Activated CD4-positive, alpha-beta T cell treated with anti-CD3 and anti-CD28 coated beads for 24 hours (primary cell): ENCODE measurements at places on chromosomes 4 and X.

DNA sequence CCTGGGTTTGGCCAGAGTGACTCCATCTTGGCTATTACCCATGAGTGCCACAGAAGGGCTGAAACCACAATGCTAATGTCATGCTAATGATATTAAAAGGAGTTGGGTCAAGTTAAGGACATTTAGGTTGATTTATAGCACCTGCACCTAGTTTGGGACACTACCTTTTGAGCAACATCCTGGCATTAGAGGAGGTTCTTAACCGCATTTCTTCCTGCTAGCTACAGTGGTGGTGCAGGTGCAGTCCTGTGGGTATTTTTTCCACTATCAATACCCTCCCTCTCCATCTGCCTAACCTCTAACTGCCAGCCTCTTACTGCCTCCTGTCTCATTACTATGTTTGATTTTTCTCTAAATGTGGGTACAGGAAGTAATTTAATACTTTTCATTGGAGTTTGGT lies 1276.1 kb downstream of the FSTL5 start:
- DNase-seq = no peak

DNA sequence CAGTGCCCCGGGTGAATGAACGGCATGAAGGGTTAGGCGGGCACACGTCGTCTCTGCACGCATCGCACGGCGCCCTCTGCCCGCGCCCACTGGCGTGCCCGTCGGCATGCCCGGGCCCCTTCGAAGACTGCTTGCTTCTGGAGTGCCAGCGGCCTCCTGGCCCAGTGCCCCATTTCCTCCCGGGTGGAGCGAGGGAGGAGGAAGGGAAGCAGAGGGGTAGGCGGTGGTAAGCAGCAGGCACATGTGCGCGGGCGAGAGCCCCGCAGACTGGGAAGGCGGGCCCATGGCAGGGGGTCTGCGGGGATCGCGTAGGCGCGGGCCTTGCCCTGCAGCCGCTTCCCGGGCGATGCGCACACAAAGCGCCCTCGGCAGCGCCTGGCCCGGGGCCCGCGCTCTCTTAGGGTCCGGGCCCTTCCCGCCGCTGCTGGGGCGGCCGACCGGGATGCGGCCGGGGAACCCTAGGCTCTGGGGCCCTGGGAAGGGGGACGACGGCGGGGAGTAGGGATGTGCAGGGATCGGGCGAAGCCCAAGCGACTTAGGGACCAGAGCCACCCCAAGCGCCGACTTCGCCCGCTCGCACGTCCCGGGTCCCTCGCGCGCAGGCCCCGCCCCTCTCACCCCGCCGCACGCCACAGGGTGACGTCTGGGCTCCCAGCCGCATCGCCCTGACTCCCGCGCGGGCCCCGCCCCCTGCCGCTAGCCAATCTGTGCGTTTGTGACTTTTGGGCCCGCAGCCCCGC lies 866 bp upstream of the EMD start:
- DNase-seq = no peak

DNA sequence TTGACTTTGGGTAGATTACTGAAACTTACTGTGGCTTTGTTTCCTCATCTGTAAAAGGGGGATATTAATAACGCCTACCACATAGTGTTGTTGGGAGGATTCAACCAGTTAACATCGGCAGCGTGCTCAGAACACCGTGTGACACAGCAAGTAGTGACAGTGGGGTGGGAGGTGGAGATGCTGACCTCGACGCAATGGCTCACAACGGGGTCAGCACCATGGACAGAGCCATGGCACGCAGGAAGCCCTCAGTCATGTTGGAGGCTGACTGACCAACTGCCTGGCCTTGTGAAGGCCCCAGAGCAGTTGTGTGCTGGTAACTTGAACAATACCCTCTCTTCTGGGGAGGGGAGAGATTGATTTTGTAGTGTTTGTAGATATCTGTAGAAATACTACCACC lies 93.2 kb downstream of the WFS1 start:
- peak; percentile 12 for DNase-seq

DNA sequence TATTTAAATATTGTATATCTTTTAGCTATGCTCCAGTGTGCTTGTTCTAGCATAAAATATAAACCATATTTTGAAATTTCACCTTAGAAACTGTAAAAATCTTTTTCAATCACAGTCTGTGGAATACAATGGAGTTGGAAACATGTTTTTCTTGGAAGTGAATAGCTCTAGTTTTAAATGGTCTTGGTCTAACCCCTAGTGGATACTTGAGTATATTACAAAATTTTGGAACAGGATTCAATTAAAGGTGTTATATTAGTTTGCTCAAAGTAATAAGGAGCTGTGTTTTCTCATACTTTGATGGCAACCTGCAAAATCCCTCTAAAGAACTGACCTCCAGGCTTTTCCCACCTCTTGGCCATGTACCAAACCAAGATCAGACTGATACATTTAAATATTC lies 48.2 kb downstream of the STK26 start:
- no peak for DNase-seq

DNA sequence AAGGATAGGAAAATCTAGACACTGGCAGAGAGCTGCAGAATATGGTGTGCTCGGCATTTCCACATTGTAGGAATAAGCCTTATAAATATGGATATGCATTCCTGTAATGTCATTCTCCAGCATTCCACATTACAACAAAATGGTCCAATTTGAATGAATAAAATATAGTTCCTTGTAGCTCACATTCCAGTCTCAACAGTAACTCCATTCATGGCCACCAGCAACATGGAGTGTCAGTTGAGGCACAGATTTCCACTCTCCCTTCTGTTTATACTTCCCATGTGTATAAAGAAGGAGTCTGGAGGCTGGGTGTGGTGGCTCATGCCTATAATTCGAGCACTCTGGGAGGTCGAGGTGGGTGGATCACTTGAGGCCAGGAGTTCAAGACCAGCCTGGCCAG lies 84.5 kb downstream of the AASDH start:
- DNase-seq = no peak

DNA sequence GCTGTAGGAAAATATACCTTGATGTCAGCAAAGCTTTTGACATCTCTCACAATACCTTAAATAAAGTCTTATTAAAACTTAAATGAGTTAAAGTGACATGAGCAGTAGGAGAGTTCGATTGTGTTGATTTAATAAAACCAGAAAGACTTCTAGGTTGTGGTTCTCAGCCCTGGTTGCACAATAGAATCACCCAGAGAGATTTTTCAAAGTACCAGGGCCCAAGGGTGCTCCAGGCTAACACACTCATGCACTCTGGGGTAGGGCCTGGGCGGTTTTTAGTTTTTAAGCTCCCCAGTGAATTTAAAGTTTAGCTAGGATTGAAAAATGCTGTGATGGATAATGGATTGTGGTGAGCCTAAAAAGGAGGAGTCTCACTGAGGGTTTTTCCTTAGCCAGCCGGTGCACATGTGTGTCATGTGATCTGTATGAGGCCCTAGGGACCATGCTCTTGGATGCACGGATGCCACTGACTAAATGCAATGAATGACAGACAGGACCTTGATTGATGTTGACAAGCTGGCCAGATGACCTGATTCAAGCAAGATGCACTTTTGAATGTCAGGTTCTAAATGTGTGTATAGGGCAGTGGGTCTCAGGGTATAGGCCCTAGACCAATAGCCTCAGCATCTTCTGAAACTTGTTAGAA lies 185.0 kb downstream of the PTTG2 start:
- DNase-seq = no peak

DNA sequence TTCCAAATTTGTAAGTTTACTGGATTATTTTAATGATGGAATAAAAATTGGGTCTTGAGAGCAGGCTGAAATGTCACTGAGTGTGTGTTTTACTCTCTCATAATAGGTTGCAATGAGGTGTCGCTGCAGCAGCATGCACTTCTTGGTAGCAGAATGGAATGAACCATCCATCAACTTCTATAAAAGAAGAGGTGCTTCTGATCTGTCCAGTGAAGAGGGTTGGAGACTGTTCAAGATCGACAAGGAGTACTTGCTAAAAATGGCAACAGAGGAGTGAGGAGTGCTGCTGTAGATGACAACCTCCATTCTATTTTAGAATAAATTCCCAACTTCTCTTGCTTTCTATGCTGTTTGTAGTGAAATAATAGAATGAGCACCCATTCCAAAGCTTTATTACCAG lies 2.6 kb downstream of the SAT1 start:
- DNase-seq = no peak

GRCh38 chr4:8312976-8313375 lies 43.4 kb downstream of the HTRA3 start:
- no peak for DNase-seq

- no peak for DNase-seq
These were observed 147.5 kb downstream of the GATB start for GRCh38 chr4:151613290-151613689.

- DNase-seq = no peak
These were observed 107.4 kb upstream of the MAMLD1 start for GRCh38 chrX:150255441-150256296.

- no peak for DNase-seq
These were observed 480 bp upstream of the RADX start for GRCh38 chrX:106611317-106611678.

DNA sequence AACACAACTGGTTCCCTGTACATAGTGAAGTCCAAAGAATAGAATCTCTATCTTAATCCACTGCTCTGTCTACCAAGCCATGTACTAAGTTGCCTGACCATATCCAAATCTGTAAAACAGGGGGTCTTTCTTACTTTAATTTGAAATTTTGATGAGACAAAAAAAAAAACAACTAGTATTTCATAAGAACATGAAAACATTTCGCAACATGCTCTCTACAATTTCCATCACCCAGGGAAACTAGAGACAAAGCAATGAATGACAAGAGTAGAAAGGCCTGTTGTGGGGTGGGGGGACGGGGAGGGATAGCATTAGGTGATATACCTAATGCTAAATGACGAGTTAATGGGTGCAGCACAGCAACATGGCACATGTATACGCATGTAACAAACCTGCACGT lies 279.9 kb downstream of the PPP3CA start:
- DNase-seq = no peak

- DNase-seq = no peak
These were observed 30.8 kb upstream of the NDP start for GRCh38 chrX:44003975-44004374.

DNA sequence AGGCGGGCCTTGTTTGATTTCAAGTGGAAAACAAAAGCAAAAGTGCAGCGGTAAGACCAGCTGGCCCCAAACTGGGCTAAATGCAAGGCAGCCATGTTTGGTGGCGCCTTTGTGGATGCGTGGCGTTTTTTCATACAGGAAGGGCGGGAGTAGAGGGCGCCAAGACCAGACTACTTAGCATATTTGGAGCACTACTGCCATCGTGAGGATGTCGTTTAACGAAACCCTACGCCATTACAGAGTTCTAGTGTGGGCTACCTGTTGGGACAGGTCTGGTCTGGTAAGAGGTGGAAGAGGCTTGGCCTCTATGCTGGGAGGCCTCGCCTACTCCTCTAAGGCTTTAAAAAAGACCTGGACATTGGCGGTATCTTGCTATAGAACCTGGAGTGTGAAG lies 230.7 kb upstream of the STK26 start:
- peak; percentile 83 for DNase-seq

- DNase-seq = no peak
These were observed 35.1 kb downstream of the GABRA2 start for GRCh38 chr4:46354701-46355262.

DNA sequence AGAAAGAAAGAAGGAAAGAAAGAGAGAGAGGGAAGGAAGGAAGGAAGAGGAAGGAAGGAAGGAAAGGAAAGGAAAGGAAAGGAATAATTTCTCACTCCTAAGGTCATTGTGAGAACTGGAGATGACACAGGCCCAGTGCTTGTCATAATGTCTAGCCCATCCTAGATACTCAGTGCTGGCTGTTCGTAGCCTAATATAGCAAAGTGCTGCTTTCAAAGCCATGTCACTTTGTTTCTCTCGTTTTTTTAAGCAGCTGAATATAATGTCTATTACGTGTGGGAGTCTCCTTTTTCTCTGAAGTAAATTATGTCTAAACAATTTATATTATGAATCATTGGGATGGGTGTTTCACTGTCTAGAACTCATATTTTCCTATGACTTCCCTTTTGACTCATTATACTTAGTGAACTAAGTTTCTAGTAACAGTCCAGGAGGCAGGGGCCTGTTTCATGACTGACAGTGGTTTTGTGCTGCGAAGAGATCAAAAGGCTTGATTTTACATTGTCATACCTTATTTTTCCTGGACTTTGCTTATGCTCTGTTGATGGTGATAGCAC lies 327.0 kb upstream of the ZFP42 start:
- no peak for DNase-seq

- no peak for DNase-seq
These were observed 48.2 kb upstream of the KLF3 start for GRCh38 chr4:38615847-38616246.
